ENCODE measurements at places on chromosomes 16 and 17.

DNA sequence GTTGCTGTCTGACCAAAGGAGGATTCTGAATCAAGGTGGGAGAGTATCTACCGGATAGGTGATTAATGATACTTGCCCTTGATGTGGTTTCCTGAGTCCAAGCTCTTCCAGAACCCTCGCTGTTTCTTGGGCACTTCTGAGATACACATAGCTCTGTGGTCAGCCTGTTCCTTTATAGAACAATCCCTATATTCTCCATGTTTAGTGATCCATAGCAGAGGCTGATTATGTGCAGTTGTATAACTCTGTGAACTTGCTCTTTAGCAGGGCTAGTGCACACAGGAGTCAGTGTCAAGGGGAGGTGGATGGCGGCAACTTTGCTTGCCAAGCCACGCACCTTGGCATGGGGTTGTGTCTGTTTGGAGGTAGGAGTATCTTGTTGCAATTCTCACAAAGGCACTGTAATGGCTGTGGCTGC lies 36.1 kb downstream of the ARL4D start:
- no peak for DNase-seq

- DNase-seq, result no peak
These were observed 11.1 kb downstream of the CA10 start for GRCh38 chr17:52147431-52147830.

DNA sequence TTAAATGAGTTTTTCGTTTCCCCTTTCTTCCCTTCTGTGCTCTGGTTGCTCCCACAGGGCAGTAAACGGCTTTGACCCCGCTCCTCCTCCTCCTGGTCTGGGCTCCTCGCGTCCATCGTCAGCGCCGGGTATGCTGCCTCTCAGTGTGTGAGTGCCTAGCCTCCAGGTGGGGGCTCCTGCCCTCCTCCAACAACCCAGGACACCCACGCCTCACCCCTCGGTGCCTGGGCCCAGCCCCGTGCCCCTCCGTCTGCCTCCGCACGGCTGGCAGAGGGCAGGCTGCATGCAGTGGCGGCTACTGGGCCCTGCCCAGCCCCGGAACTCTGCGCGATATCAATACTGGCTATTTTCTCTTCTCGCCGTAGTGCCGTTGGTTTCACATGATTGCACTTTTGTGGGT lies 31.2 kb downstream of the NDEL1 start:
- no peak for DNase-seq

DNA sequence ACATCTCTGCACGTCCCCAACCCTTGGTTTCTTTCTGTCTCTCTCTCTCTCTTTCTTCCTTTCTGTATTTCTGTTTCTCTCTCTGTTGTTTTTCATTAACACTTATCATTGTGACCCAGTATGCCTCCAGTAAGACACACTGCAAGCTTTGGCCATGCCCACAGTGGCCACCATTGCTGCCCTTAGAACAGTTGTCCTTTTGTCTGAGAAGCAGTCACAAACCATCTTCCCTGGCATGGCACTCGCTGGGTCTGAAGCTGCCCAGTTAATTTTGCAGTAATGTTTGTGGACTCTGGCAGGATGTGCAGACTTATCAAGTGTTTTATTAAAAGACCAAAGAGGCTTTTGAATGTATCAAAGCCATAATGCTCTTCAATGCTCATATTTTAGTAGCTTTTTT lies 146.9 kb downstream of the MSI2 start:
- DNase-seq, result no peak

- peak; percentile 65 for DNase-seq
These were observed 247.4 kb downstream of the PRKCA start for GRCh38 chr17:66549731-66550207.

GRCh38 chr17:80008383-80008840 lies 27.3 kb downstream of the TBC1D16 start:
- no peak for DNase-seq

DNA sequence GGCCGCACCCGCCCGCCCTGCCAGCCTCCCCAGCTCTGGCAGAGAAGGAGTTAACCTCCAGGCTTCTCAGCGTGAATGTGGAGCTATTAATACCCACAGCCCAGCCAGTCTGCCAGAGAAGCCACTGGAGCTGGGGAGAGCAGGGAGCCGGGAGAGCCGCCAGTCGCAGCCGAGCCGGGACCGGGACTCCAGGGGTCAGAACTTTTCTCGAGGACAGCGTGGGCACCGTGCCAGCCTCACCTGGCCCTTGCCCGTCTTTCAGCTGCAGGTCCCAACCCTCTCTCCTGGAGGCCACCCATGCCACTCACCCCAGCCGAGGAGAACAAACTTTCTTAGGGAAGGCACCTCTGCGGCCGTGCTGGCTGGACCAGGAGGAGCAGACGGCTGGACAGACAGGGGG lies 33.8 kb upstream of the SBK1 start:
- no peak for DNase-seq

- no peak for DNase-seq
These were observed at the start of gene CIAO3 for GRCh38 chr16:740764-741505. Gene CIAO3 (minus strand): TSS chr16:740997. CDS start chr16:740985, 12 bp downstream.

DNA sequence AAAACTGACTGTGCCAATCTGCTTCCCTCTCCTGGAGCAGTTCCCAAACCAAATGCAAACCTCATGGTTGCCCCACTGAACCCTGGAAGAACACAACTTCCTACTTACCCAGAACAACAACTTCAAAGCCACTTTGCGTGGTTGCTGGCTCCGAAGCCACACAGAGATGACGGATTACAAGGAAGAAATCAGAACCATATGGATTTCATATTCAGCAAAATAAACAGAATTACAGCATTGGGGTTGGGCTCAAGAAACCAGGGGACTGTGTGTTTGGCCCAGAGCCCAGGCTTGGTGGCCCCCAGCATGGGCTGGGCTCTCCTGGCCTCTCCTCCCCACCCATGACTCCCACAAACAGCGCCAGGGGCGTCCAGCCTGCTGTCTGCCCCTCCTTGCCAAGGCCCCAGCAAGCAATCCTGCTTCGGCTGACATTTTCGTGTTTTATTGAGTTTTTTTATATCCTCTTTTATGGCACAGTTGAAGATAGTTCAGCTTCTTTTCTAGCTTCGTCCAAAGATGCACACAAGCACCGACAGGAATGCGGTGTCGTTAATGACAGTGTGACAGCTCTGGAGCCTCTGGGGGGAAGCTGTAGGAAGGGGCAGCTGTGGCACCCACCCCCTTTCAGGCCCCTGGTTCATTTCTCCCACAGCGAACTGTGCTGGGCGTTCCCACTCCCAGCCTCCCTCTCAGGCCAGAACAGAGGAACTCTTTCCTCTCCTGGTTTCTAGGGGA lies 137.1 kb downstream of the GAS7 start:
- peak; percentile 90 for DNase-seq

- DNase-seq, result no peak
These were observed 14.9 kb downstream of the CA4 start for GRCh38 chr17:60164697-60165096.

- DNase-seq, result no peak
These were observed 172.7 kb downstream of the ANKFN1 start for GRCh38 chr17:56326001-56326359.

- no peak for DNase-seq
These were observed 146.1 kb upstream of the TOM1L1 start for GRCh38 chr17:54754560-54754959.

- DNase-seq, result peak; percentile 91
These were observed 16.7 kb downstream of the KRABD2 start for GRCh38 chr17:8359769-8360168.

DNA sequence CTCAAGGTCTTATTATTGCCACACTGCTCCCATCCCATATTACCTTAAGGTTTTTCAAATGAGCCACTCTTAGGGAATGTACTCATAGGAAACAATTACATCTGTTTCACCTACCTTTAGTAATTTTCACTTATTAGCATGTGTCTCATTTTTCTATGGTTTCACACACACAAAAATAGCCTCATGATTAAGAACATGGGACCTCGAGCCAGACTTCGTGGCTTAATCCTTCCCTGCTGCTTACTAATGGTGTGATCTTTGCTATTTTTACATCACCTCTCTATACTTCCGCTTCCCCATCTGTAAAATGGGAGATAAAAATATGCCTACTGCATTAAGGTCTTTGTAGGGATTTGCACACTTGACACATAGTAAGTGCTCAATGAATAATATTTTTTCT lies 38.5 kb downstream of the OTOA start:
- no peak for DNase-seq

DNA sequence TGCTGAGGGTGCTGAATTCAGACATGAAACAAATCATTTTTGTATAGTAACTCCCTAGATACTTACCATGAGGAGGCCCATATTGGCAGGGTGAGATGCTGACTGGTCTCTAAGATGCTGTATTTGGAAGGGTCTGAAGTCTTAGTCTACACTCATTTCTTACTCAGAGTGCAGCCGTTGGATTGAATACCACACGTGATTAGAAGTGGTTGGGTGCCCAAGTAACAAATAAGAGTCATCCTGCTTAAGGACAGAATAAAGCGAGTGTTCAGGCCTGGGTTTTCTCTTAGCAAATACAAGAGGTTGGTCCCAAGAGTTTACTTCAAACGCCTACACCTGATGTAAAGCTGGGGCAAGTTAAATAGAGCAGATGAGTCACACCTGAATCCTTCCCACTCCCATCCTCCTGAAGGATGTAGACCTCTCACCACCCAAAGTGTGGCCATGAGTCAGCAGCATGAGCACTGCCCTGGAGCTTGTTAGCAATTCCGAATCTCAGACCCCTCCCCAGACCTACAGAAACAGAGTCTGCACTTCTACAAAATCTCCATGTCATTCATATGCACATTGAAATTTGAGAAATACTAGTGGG lies 284.6 kb upstream of the CDH5 start:
- peak; percentile 82 for DNase-seq

DNA sequence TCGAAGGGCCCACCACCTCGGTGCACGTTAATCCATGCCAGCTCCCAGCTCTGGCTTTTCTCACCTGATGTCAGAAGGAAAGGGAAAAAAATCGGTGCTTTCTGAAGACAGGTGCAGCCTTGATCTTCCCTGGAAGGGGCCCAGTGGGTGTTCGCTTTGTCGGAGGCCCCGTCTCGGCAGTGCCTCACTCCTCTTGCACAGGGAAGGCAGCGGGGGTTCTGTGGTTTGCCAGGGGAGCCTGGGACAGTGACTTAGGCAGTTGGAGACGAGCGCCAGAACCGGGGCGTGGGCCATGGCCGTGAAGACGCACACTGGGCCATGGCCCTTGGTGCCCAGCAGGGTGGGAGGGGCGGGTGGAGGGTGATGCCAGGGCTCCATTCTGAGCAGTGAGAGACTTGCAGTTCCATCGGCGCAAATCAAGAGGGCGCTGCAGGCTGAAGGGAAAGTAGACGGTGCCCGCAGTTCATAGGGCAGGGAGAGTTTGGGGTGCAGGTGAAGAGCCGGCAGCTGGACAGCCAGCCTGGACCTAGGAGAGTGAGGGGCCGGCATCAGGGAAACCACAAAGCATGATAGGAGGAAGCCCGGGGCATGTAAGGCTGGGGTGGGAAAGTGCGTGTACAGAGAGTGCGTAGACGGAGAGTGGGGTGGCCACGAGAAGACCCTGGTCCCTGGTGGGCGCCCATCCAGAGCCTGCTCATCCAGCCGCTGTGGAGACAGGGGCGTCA lies 101.3 kb upstream of the CHMP6 start:
- no peak for DNase-seq

GRCh38 chr16:65122724-65123395 lies 997 bp upstream of the CDH11 start:
- DNase-seq, result no peak

DNA sequence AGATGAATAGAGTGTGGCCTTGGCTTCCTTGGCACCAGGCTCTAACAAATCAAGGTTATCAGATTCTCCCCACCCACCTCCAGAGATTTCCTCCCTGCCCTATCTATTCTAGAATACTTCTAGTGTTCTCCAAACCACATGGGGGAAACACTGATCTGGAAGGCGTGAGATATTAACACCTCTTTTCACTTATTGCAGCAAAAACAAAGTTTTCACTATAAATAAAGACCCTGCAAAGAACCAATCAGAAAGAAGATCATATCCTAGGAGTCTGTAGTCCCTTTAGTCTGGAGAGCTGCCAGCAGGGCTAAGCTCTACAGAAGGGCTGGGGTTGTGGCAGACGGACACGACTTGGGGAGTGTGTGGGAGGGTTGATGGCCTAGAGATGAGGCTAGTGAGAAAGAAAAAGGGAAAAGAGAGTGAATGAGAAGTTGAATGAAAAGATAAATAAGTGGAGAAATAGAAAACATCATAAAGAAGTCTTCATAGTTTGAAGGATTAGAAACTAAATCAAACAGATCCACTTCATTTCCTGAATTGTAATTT lies 8.6 kb upstream of the SKAP1 start:
- DNase-seq, result no peak

DNA sequence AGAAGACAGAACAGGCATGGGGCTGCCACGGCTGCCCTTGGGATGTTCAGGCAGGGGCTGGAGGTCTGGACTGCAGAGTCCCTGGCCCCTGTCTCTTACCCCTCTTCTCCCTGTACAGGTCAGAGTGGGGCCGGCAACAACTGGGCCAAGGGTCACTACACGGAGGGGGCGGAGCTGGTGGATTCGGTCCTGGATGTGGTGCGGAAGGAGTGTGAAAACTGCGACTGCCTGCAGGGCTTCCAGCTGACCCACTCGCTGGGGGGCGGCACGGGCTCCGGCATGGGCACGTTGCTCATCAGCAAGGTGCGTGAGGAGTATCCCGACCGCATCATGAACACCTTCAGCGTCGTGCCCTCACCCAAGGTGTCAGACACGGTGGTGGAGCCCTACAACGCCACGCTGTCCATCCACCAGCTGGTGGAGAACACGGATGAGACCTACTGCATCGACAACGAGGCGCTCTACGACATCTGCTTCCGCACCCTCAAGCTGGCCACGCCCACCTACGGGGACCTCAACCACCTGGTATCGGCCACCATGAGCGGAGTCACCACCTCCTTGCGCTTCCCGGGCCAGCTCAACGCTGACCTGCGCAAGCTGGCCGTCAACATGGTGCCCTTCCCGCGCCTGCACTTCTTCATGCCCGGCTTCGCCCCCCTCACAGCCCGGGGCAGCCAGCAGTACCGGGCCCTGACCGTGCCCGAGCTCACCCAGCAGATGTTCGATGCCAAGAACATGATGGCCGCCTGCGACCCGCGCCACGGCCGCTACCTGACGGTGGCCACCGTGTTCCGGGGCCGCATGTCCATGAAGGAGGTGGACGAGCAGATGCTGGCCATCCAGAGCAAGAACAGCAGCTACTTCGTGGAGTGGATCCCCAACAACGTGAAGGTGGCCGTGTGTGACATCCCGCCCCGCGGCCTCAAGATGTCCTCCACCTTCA lies 11.7 kb downstream of the TUBB3 start:
- no peak for DNase-seq

- DNase-seq, result no peak
These were observed 3.0 kb upstream of the UBB start for GRCh38 chr17:16377941-16378341.

GRCh38 chr16:87762071-87762571 lies 3.7 kb downstream of the KLHDC4 start:
- DNase-seq, result no peak

DNA sequence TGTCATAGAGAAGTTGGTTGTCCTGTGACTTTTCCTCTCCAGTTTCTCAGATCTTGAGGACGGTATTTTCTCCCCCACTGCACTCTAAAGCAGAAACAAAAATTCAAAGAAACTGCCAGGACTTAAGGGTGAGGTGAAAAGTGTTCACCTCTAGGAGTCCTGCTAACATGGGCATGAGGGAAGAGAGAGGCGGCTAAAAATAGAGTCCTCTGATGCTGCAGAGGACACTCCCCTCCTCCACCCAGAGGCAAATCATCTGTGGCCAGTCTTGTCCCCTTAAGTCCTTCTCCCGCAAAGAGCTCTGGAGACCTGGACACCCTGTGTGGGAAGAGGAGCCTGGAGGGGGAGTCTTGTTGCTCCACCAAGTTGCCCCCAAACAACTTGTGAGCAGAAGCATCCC lies 4.7 kb upstream of the DDX19A start:
- no peak for DNase-seq

All from HFF-Myc (cell line).